ENCODE measurements at places on chromosomes 3 and 15.

GRCh38 chr15:40277471-40277870 is 5.4 kb downstream of the ANKRD63 start:
- DNase-seq: no peak

GRCh38 chr3:3353153-3353552 is 173.7 kb upstream of the CRBN start:
- DNase-seq: no peak

- DNase-seq: no peak
Measured at GRCh38 chr15:85652457-85652856, 142.3 kb downstream of the KLHL25 start.

DNA sequence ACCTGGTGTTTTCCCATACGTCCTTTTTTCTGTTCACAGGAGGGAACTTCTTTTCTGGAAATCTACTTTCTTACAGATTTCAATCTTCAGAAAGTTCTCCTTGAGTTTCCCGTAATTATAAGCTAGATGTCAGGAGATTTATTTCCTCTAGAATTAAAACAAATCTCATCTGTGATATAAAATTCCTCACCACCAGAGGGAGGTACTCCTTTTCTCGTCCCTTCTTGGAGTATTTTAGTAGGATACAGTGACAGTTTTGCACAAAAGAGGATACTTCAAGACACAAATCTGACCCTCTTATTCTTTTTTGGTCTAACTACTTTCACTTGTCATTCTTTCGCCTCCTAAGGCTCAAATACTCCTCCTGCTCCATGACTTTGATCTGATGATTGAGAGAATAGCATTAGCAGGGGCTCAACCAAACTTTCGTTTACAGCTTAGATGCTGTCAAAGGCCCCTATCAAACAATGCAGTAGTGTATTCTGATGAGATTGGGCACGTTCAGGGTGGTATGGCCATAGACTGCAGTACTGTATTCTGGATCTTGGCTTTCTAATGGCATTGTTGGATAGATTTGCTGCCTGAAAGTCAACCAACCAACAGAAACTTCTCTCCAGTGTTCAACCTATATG is 38.0 kb downstream of the TMEM41A start:
- DNase-seq: no peak

GRCh38 chr3:168473334-168473890 is 377.7 kb upstream of the GOLIM4 start:
- no peak for DNase-seq

DNA sequence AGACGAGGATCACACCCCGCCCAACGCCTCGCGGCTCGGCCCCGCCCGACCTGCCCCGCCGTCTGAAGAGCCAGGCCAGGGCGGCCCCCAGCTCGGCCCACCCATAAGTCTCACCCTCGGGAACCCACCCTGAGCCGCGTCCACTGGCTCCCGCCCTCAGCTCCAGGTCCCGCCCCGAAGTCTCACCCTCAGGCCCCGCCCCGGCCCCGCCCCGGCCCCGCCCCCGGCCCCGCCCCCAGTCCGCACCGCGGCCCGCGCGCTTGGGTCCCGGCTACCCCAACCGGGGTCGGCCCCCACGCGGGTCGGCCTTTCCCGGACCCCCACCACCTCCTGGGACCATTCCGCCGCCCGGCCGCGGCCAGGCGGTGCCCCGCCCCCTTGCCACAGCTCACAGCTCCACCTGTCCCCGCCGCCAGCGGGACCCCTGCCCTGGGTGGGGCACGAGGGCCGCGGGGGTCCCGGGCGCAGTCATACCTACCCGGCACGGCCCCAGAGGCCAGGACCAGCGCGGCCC is 489 bp downstream of the CSPG5 start:
- DNase-seq: no peak

DNA sequence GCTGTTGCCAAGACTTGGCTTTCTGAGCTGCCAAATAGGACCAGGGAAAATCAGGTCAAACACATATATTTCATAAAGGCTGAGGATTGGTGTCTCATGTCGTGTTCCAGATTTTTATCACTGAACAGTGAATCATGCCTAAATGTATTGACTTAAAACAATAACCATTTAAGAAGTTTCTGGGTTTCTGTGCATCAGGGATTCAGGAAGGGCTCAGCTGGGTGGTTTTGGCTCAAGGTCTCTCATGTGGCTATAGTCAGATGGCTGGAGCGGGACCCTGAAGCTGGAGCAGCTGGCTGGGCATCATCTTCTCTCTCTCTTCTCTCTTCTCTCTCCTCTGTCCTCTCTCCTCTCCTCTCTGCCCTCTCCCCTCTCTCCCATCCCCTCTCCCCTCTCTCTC is 10.7 kb upstream of the RFTN1 start:
- DNase-seq: no peak

DNA sequence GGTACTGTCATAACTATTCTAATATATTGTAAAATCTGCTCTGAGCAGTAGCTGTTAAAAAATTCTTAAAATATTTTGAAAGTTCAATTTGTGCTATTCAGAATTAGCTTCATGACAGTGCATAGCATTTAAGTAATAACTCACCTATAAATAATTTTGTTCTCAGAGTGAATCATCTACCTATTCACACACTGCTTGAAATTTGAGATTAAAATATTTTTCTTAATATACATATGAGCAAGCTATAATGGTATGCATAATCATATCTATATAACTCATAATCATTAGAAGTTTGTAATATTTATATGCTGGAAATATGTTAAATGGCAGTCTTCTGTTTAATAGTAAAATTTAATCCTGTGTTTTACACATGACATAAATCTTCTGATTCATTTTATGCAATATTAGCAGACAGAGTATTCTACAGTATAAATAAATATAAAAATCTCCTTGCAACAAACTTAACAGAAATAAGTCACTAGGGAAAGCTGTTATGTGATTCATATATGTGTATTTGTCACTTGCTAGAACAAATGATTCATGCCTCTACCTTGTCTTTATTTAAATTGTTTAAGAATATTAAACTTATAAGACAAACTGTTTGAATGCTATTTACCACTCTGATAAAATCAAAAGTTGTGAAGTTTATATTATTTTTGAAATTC is 710.8 kb downstream of the PLOD2 start:
- no peak for DNase-seq

DNA sequence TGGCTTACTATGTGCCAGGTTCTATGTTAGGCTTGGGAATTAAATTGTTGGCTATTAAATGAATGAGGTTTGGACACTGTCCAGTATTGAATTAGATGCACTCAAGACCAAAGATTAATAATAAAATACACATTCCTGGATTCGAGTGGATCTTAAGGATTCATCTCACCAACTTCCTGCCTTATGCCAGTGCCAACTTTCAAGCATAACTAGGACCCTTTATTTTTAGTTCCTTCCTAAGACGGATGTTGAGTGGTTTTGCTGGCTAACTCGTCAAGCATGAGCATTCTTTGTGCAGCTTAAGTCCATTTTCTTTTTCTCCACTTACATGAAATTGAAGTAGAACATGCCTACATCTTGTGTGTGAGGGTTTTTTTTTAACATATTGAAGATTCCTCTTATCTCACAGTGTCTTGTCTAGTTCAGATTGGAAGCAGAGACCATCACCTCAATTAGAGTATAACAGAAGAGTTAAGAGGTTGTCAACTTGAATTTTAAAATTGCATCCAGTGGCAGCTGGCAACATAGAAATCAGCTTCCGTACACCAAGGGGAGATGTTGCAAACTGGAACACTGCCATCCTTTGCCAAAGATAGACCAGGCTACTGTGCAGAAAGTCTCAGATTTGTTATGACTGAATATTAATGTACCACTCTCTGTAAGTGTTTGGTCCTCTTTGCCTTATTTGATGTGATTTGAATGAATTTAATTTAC is 106.3 kb upstream of the BFSP2 start:
- no peak for DNase-seq

- no peak for DNase-seq
Measured at GRCh38 chr3:117719316-117719926, 1009.8 kb downstream of the TUSC7 start.

GRCh38 chr3:119653876-119654275 is 6.5 kb downstream of the POPDC2 start:
- DNase-seq: peak; percentile 55

GRCh38 chr15:39459548-39459947 is 121.3 kb upstream of the THBS1 start:
- DNase-seq: no peak

DNA sequence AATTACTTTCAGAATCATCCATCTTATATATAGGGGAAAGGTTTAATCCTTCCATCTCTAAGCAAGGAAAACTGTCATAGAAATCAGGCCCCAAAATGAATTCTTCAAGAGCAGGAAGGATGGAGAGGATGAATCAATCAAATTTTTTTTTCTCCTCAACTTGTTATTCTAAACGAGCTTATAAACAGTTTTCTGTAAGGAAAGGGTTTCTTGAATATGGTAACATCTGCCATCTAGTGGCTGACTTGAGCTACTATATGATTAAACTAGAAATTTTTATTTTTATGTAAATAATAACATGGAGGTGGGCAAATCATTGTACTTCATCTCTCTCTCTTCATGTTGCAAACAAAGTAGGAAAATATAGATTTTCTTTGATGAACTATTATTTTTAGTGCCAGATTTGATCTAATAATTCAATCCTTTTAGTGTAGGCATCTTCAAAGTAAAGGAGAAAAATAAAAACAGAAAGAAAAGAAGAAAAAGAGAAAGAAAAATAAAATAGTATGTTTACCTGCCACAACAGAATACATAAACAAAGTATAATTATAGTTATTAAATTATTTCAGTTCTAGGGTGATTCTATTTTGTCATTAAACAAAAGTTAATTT is 146.6 kb downstream of the SERPINI1 start:
- DNase-seq: peak; percentile 5

DNA sequence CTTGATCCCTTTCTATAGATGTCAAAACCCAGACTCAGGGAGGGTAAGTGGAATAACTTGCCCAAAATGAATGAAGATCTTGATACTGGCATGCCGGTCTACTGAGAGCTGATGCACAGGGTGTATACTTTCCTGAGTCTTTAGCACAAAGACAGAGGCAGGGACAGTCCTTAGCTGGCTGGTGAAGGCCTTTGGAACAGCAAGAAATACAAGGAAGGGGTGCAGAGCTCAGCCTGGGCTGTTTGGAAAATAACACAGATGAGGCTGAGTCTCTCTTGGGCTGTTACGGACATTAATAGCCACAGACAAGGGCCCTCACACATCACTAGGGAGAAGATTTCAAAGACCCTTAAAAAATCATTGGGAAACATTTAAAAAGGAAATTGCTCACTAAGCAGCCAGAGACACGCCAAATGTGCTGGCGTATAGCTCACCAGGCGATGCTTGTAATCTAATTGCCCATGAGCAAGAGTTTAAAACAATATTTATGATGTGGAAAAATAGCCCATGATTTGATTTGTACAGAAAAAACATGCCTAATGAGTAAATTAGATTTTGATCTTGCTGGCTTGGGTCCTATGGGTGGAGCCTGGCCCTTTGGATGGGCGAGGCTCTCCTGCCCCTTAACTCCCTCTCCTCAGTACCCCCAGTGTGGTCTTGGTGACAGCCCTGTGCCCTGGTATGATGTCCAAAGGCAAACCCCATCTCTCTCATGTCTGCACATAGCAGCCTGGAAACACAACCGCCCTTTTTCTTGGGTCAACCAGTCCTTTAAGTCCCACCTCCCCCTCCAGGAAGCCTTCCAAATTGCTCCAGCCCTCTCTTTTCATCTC is 81.8 kb upstream of the MRPS22 start:
- DNase-seq: no peak

DNA sequence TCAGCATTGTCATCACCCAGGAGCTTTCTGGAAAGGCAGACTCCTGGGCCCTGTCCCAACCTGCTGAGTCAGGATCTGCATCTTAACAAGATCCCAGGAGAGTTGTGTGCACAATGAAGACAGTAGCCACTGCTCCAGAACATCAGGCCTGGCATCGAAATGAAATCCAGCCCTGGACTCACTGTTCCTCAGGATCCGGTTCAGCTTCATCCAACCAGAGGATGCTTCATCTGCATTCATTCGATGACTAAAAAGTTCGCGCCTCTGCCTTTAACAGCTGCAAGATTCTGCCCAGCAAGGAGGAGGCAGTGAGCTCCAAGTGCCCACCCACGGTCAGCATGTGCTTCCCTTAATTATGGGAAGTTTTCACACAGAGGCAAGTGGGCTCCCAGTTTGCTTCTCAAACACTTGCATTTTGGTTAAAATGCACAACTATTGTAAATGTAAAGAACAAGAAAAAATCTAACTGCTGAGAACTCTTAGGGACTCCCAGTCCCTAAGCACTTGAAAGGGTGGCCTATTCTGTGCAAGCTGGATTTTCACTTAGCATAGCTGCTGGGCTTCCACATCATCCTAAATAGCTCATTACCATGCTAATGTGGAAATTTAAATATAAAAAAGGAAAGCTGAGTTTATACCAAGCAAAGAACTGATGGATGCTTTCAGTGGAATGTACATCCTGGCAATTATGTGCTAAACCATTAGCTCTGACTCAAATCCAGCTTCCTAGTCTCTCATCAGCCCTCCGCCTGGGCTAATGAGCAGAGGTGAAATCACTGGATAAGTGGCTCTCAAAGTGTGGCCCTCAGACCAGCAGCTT is 25.5 kb upstream of the ESYT3 start:
- DNase-seq: no peak

DNA sequence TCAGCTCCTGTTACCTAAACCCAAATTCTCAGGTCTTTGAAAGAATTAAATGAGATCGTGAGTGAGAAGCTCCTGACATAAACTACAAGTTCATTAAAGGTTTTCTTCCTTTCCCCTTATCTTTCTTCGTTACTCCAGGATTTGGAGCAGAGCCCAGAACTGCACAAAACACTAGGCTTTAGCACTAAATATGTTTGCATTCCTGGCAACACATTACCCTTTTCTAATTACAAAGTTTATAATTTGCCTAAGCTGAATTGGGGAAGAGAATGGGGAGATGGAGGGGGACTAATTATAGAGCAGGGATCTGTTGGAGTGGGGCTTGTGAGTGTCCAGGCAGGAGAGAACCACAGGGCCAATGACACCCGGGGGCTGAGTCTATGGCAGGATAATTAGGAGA is 109.7 kb downstream of the SV2B start:
- no peak for DNase-seq

DNA sequence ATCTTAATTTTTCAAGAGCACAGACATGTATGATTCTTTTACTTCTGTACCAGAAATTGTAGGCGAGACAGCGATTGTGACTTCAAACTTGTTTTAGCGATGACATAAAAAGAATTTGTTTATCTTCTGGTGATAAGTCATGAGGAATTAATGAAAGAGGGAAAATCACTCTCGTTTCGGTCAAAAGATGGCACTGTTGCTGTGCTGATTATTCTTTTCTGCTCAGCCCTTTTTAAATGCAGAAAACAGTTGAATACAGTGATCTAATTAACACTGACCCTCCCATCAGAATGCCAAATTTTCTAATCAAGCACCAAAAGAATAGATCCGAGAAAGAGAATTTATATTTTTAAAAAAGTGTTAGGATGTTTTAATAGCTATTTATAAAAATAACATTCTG is 52.6 kb downstream of the NSUN3 start:
- no peak for DNase-seq
